ENCODE measurements at places on chromosomes 13 and 19.
A peak's percentile ranks its signal among the peaks of the same experiment; 100 is the strongest.

DNA sequence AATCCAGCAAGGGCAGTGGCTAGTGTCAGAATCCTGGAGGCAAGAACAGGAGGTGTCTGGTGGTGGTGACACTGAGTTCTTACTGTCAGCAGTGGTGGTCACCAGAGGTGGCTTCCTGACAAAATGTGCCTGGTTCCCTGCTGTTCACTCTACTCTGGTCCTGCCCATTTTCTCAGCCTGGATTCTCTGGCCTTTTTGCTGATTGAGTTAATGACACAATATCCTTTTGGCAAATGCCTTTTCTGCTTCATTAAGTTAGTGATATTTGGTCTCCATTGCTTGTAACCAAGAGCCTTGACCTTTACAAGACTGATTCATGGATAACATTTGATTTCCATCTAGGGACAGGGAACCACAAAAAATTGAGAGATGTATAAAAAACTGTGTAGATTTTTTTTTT is 51.1 kb downstream of the RFC3 start:
- DNase-seq = no peak

GRCh38 chr19:48833977-48834376 is 2.3 kb downstream of the HSD17B14 start:
- no peak for DNase-seq

GRCh38 chr19:48506138-48506733 is 5.4 kb downstream of the LMTK3 start:
- DNase-seq = peak; percentile 23

GRCh38 chr13:29619995-29620394 is 24.5 kb upstream of the SLC7A1 start:
- no peak for DNase-seq

- DNase-seq = no peak
These were observed 22.8 kb downstream of the KCTD15 start for GRCh38 chr19:33819506-33819879.

DNA sequence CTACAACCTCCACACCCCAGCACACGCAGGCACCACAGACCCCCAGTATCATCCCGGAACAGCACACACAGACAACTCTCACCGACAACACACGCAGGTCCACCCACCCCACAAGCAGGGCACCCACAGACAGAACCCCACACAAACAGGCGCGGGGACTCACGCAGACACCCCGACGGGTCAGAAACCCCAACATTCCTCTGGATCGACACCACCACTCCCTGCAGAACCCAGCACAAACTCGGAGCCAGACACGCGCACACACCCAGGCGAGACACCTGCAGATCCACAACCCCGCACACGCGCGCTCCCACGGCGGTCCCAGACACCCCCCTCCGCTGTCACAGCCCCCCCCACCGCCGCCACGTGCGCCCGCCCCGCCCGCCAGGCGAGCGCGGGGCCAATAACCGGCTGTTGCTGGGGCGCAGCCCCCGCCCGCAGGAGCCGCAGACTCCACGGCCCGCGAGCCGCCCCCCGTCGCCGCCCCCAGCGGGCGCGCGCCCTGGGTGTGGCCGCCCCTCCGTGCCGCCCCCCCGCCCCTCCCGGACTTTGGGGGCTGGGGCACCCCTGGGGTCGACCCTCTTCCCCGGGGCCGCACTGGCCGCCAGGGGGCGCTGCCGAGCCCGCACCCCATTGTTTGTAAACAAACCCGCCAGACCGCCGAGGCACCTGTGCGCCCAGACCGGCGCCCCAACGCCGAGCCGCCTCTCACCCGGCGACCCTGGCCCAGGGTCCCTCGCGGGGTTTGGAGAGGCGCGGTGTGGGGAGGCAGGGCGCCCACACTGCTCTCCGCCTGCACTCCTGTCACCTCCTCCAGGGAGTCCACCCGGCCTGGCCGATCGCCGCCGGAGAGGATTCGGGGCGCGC is 712 bp downstream of the BBC3 start:
- no peak for DNase-seq

- no peak for DNase-seq
These were observed 231.9 kb downstream of the KLF12 start for GRCh38 chr13:73902296-73902695.

GRCh38 chr13:58946274-58946673 is 1217.5 kb downstream of the DIAPH3 start:
- no peak for DNase-seq

DNA sequence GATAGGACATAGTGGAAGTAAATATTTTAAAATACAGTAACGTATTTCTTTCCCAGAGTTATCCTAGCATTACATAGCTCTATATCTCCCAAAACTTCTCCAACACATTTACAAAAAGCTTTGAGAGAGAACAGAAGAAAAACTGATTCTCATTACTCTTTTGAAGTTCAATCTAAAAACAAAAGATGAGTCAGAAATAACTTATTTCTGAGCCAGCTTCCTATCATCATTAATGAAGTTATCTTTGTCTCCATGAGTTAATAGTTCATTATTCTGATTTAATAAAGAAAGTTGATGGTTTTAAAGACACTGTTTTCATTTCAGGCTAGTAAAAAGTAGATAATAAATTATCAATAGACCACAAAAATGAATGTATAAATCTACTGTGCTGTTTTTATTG is 446.7 kb upstream of the SPRY2 start:
- no peak for DNase-seq

DNA sequence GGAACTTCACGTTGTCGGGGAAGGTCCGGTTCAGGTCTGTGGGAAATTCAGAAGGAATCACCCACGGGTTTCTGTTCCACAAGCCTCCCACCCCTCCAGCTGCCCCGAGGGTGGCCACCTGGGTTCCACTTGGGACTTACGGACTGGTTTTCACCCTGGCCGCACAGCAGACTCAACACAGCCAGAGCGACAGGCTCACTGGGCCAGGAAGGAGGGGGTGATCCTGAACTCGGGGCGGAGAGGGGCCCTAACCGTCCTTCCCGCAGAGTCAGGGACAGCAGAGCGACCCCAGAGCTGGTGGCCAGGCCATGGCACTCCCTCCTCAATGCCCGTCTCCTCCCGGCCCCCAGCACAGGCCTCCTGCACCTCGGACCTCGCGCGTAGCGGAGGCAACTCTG is 13.0 kb downstream of the GRTP1 start:
- no peak for DNase-seq

- no peak for DNase-seq
These were observed 89.7 kb upstream of the SIAH3 start for GRCh38 chr13:45941261-45941660.

DNA sequence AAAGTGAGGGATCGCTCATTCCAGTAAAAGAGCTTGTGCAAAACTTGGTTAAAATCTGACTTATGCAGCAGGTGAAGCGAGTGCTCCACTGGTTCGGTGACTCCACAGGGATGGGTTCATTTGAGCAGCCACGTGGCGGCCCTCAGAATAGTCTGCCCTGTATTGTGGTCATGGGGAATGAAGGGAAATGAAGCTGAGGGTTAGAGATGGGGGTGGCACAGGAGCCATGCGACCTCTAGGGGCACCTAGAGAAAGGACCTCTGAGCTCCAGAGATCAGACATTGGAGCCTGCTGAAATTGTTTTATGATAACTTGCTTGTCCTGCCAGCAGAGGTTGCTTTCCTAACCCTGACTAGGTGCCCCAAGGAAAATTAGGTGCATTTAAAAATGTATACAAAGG is 26.6 kb downstream of the CBY2 start:
- DNase-seq = no peak
